HS-27A (cell line): ENCODE measurements at places on chromosomes 12 and 14.

- peak; percentile 64 for DNase-seq
Measured at GRCh38 chr12:22672951-22673350, 48.0 kb downstream of the ETNK1 start.

DNA sequence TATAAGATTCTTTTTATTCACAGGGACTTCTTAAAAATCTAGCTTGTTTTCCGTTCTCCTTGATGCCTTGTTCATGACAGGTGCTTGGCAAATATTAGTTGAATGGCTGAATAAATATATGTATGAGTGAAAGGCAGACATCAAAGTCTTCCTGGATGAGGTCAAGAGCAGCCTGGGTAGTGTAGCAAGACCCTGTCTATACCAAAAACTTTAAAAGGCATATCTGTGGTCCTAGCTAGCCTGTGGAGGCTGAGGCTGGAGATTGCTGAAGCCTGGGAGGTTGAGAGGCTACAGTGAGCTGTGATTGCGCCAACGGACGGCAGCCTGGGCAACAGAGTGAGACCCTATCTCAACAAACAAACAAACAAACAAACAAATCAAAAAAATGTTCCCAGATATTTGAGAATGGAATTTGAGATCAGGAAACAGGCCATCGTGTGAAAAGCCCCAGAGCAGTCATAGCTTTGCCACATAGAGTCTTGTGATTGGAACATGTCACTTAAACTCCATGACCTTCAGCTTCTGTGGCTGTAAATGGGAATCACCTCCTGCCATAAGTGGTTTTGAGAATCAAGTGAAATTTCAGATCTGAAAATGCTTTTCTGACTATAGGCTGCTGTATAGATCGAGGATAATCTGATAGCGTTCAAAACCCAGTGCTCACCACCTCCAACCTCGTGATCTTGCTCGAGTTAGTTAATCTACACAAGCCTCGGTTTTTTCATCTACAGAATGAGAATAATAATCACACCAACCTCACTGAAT lies 64.3 kb downstream of the ZFP36L1 start:
- DNase-seq = no peak

- DNase-seq = peak; percentile 72
Measured at GRCh38 chr14:89507521-89507920, 90.5 kb upstream of the FOXN3 start.

DNA sequence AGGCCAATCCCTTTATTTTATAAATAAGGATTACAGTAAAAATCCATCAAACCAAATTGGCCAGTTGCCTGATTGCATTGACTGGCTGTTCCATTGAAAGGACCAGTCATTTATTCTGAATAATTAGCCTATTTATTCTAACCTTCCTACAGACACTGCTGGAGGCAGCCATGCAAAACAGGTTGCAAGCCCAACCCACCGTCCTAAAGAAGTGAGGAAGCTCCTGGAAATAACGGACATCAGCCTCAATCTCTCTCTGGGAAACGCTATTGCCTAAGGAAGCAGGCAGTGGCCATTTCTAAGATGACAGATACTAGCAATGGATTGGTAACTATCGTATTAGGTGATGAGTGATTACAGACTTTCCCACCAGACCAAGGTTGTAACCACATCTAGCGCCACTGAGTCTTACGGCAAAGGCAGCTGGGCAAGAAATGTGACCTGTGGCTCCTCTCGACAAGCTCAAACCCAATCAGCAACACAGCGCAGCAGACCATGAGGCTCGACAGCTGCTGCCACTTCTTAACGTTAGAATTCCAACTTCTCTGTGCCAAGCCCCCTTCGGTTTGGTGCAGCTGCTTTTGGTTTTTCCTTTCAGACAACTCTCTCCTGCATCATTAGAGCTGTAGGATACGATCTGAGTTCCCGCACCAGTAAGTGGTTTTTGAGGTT lies 134.2 kb downstream of the KCNK10 start:
- no peak for DNase-seq

GRCh38 chr12:116726694-116727093 lies 11.2 kb downstream of the SPRING1 start:
- DNase-seq = no peak

DNA sequence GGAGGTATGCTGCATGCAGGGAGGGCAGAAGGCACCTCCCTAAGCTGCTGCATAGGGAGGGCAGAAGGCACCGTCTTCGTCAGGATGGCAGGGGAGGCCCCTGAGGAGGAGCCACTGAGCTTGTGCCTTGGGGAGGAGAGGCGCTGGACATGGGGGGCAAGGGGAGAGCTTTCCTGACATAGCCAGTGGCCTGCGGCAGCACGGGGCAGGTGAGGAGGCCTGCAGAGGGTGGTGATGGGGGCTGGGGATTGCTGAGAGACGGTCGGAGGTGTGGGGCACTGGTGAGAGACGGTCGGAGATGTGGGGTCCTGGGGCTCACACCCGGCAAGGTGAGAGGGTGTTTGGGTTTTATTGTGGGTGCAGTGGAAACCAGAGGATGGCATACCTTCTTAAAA lies 10.4 kb upstream of the BDKRB2 start:
- DNase-seq = no peak

DNA sequence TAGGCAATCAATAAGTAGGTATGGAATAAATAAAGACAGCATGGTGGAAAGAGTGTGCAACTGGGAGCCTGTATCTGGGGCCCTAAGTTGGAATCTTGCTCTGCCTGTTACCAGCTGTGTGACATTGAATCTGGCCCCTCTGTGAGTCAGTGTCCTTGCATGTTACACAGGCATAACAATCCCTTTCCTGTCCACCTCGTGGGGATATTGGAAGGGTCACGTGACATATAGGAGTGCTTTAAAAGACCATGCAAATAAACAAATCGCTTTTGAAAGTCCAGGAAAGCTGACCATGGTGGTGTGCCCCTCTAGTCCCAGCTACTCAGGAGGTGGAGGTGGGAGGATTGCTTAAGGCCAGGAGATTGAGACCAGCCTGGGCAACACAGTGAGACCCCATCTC lies 51.1 kb upstream of the VRK1 start:
- no peak for DNase-seq

DNA sequence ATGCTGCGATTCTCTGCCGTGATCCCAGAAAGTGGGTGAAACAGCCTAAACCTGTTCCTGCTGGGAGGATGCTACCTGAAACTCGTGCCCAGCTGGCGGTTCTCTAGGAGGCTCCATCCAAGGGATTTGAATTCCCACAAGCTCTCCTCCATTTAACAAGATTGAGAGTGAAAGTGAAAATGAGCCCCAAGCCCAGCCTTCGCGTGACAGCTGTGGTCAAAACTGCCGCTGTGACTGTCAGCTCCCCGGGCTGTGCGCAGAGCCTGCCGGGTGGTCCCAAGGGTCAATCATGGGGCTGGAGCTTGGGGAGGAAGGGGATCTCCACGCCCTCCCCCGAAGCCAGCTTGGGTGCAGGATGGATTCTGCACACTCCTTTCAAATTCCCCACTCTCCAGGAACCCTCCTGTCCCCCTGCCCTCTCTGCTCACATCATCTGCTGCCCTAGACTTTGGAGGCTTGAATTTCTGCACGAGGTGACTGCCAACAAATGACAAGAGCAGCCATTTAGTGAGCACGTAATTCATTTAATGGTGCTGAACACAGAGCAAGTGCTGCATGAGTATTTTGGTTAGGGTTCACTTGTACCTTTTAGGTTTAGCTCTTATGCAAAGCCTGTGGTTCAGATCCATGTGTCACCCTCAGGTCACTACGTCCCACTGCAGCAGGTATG lies 5.3 kb downstream of the ASB2 start:
- DNase-seq = no peak

- DNase-seq = no peak
Measured at GRCh38 chr12:31231611-31232360, 94.2 kb downstream of the SINHCAF start.
